Smooth muscle cell of the coronary artery (primary cell): ENCODE measurements at places on chromosomes 5 and 9. TPM values are rescaled to one million over a fixed set of nuclear protein-coding genes. Genes with fewer than 3 reads are reported as not detected.

The DCANP1 gene
- total RNA-seq: not detected in 2 replicates

The LMBRD2 gene
- total RNA-seq: 10.1 and 11.8 TPM in 2 replicates

The GPR150 gene
- 0.45 TPM in 1 of 2 replicates, not detected in the other for total RNA-seq

The PRR16 gene
- 3.7 and 8.9 TPM in 2 replicates for total RNA-seq

The MCC gene
- 96.2 and 102 TPM in 2 replicates for total RNA-seq

The FAXDC2 gene
- 2.0 and 12.3 TPM in 2 replicates for total RNA-seq

The PCDHB12 gene
- 0.15 and 0.23 TPM in 2 replicates for total RNA-seq

The PFN3 gene
- total RNA-seq: not detected in 2 replicates

The CACFD1 gene
- total RNA-seq: 8.0 and 9.6 TPM in 2 replicates

The BAAT gene
- not detected in 2 replicates for total RNA-seq

The CCDC192 gene
- total RNA-seq: not detected in 2 replicates

The KCNN2 gene
- total RNA-seq: not detected in 2 replicates
